Pancreas (tissue), 10 donors: ENCODE measurements at places on chromosomes 2 and 18.
A peak's percentile ranks its signal among the peaks of the same experiment; 100 is the strongest.

DNA sequence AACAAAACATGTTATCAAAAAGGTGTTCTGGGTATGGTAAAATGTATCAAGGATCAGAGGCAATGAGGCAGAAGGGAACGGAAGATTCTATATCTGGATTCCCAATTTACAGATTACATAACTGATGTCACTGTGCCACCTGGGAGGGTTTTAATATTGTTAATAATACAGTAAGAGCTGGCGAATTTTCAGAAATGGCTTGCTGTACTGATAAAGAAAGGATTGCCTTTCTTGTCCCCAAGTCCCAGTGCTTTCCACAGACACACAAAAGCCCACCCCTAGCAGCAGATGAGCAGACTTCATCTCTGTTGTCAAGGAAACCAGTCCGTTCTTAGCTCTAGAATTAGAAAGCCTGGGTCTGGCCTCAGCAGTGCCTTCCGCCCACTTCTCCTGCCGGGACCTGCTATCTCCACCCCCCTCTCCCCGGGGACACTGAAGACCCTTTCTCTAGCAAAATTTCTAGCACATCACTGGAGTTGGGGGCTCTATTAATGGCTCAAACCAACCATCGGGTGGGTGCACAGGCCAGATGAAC, 34.3 kb downstream of the ADD2 start:
- DNase-seq = no peak

DNA sequence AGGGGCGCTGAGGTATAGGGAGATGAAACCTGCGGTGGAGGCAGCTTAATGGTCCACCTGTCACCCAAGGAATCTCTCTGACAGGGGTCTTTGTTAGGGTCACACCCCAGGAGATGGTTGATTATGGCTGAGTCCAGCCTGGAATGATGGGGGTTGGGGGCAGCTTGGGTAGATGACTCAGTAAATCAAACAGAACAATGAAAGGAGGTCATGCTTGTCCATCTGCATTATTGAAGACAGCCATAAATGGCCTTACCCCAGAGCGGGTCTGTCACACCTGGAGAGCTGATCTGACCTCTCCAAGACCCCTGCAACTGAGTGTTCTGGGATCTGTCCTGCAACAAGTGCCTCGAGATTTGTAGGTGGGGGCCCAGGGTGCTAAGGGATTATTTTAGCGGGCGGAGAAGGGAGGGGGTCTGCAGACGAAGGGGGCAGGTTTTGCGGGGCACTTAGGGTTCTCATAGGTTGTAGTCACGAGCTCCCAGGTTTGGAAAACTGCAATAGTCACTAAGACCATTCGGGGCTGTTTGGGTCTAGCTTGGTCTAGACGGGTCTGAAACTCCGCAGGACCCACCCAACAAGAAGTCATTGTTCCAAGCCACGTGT, 771 bp upstream of the IGFBP2 start:
- no peak for DNase-seq

GRCh38 chr2:240820607-240821428, 799 bp upstream of the KIF1A start:
- peak; percentile 59 for DNase-seq

GRCh38 chr2:231604101-231604684, 11.5 kb downstream of the TEX44 start:
- DNase-seq = peak; percentile 58
